ENCODE measurements at places on chromosomes 6 and 20. TPM values are rescaled to one million over a fixed set of nuclear protein-coding genes. Genes with fewer than 3 reads are reported as not detected.

DNA sequence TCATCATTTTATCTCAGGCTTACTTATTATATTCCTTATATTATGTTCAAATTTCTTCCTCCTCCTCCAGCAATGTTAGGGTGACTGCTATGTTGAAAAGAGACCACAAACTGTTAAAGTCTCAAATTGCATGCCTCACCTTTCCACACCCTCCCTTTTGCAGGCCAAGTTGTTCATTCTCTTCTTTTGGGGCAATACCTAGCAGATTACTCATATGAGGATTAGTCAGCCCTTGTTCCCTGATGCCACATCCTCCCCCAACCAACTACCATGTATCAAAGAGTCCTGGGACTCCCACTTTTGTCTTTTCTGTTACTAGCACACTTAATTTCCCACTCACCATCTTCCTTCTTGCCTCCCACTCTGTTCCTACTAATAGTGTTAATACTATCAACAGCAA lies 434.7 kb downstream of the BCKDHB start:
- no peak overlapping the region for H3K4me3 ChIP-seq
- peak overlapping the region; percentile 67 for H3K27ac ChIP-seq
- no peaks in the 10 kb centered on the region for H3K36me3 ChIP-seq
- DNase-seq = peak; percentile 94
- H3K27me3 ChIP-seq = no peaks in the 10 kb centered on the region
- peaks cover 28% of the 10 kb centered on the region for H3K4me1 ChIP-seq

- H3K27ac ChIP-seq = peak overlapping the region; percentile 56
- no peak overlapping the region for H3K4me3 ChIP-seq
- no peak for DNase-seq
- peaks cover 14% of the 10 kb centered on the region for H3K27me3 ChIP-seq
These were observed 33.6 kb upstream of the GMPR start for GRCh38 chr6:16204653-16205376.

The PLCB4 gene
- total RNA-seq = 38.9 TPM

The BPIFB1 gene
- total RNA-seq = not detected

- DNase-seq = no peak
- H3K27me3 ChIP-seq = no peaks in the 10 kb centered on the region
- no peaks in the 10 kb centered on the region for H3K36me3 ChIP-seq
- no peaks in the 10 kb centered on the region for H3K4me1 ChIP-seq
These were observed 192.9 kb downstream of the PLCB4 start for GRCh38 chr20:9261781-9262180.

GRCh38 chr6:40194447-40195170 lies 260.3 kb upstream of the MOCS1 start:
- H3K4me3 ChIP-seq = no peak overlapping the region
- DNase-seq = no peak
- H3K27ac ChIP-seq = no peak overlapping the region
- H3K4me1 ChIP-seq = no peaks in the 10 kb centered on the region
- H3K27me3 ChIP-seq = no peaks in the 10 kb centered on the region
- H3K36me3 ChIP-seq = no peaks in the 10 kb centered on the region

DNA sequence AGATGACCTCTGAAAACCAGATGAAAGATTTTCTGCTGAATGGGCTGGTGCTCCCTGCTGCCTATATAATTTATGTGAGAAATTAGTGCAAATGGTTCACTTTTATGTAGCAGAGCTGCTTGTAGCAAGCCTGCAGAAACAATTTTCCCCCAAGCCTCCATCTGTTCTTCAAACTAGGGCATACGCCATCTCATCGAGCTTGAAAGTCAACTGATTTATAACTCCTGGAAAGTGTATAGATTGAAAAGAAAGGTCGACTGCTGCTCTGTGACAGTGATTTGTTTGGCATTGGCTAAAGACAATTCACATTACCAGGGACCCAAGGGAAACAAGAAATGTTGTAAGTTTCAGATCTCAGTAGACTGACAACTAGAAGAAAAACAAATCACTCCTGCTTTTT lies 93.3 kb downstream of the PACRG start:
- H3K27me3 ChIP-seq = no peaks in the 10 kb centered on the region
- no peaks in the 10 kb centered on the region for H3K4me1 ChIP-seq
- no peak overlapping the region for H3K4me3 ChIP-seq
- no peaks in the 10 kb centered on the region for H3K36me3 ChIP-seq
- no peak for DNase-seq

DNA sequence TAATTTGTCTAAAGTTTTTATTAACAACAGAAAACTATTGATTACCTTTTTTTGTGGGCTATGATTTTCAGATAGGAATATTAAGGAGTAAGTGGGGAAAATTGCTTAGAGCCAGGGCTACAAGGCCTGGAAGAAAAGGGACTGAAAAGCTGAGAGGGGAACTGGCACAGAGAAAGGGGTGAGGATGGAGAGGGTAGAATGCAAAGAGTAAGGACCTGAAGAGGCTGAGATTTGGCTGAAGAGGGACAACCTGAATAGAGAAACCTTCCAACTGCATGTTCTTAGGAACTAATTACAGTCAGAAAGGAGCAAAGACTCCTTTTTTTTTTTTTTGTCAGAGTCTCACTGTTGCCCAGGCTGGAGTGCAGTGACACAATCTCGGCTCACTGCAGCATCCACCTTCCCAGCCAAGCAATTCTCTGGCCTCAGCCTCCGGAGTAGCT lies 16.7 kb downstream of the BTN2A1 start:
- DNase-seq = no peak
- H3K27me3 ChIP-seq = no peaks in the 10 kb centered on the region
- H3K4me3 ChIP-seq = peak overlapping the region; percentile 66
- peaks cover 12% of the 10 kb centered on the region for H3K4me1 ChIP-seq

DNA sequence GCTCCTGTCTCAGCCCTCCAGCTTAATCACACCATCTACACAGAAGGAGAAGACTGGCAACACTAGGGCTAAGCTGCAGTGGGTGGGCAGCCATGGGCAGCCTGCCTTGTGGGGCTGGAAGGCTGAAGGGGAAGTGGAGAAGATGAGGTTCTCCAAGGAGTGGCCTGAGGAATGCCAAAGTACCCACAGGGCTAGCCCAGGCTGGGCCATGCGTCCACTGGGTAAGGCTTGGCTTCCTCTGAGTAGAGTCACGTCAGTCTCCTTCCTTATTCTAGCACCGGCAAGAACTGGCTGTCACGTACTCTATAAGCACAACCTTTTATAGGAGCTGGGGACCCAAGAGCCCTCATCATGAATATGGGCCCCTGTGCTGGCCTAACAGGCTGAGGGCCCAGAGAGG lies 110.6 kb upstream of the SIRPA start:
- H3K4me1 ChIP-seq = no peaks in the 10 kb centered on the region
- H3K27ac ChIP-seq = no peak overlapping the region
- no peak for DNase-seq
- no peak overlapping the region for H3K4me3 ChIP-seq
- peaks cover 38% of the 10 kb centered on the region for H3K27me3 ChIP-seq
- no peaks in the 10 kb centered on the region for H3K36me3 ChIP-seq

The ENPP3 gene
- total RNA-seq = 0.19 TPM

DNA sequence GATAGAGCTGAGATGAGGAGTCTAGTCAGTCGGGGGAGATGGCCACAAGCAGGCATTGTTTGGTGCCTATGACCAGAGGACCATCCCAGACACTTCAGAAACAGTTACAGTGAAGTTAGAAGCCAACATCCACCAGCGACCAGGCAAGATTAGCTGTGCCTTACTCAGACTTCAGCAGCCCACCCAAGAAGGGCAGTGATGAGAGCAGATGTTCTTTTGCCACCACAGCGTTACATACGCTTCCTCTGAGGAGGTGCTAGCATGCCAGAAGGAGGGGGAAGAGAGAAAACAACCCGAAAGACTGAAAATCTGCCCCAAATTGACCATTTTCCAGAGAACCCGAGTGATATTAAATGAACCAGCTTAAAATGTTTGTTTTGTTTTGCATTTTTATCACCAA lies 186.8 kb downstream of the PRL start:
- no peak overlapping the region for H3K4me3 ChIP-seq
- peaks cover 10% of the 10 kb centered on the region for H3K4me1 ChIP-seq
- no peaks in the 10 kb centered on the region for H3K36me3 ChIP-seq
- H3K27me3 ChIP-seq = no peaks in the 10 kb centered on the region

- peaks cover 4% of the 10 kb centered on the region for H3K4me1 ChIP-seq
- DNase-seq = no peak
- H3K27me3 ChIP-seq = no peaks in the 10 kb centered on the region
- no peak overlapping the region for H3K27ac ChIP-seq
- no peaks in the 10 kb centered on the region for H3K36me3 ChIP-seq
- H3K4me3 ChIP-seq = no peak overlapping the region
These were observed 36.9 kb upstream of the NT5E start for GRCh38 chr6:85412911-85413430.

GRCh38 chr6:24905483-24905882 lies 30.3 kb downstream of the RIPOR2 start:
- H3K27me3 ChIP-seq = no peaks in the 10 kb centered on the region
- H3K4me1 ChIP-seq = peaks cover 12% of the 10 kb centered on the region
- DNase-seq = no peak
- no peak overlapping the region for H3K27ac ChIP-seq
- H3K4me3 ChIP-seq = no peak overlapping the region
- no peaks in the 10 kb centered on the region for H3K36me3 ChIP-seq

DNA sequence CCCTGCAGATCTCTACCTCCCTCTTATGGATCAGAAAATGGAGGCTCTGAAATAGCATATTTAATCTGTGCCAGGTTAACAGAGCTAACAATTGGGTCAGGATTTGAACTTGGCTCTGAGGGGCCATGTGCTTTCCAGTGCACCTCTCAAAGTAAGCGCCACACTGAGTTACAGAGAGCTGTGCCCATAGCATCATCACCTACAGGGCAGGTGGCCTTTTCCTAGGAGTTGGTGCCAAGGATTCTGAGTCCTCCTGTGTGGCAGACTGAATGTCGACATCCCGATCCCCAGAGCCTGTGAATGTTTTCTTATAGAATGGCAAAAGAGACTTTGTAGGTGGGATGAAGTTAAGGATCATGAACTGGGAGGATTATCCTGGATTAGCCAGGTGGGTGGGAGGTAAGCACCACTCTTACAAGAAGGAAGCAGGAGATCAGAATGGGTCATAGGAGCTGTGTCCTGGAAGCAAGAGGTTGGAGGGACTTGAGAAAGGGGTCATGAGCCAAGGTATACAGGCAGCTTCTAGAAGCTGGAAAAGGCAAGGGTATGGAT lies 68.0 kb upstream of the TBC1D7 start:
- H3K27ac ChIP-seq = no peak overlapping the region
- H3K4me1 ChIP-seq = peaks cover 10% of the 10 kb centered on the region
- H3K27me3 ChIP-seq = no peaks in the 10 kb centered on the region
- H3K4me3 ChIP-seq = no peak overlapping the region

DNA sequence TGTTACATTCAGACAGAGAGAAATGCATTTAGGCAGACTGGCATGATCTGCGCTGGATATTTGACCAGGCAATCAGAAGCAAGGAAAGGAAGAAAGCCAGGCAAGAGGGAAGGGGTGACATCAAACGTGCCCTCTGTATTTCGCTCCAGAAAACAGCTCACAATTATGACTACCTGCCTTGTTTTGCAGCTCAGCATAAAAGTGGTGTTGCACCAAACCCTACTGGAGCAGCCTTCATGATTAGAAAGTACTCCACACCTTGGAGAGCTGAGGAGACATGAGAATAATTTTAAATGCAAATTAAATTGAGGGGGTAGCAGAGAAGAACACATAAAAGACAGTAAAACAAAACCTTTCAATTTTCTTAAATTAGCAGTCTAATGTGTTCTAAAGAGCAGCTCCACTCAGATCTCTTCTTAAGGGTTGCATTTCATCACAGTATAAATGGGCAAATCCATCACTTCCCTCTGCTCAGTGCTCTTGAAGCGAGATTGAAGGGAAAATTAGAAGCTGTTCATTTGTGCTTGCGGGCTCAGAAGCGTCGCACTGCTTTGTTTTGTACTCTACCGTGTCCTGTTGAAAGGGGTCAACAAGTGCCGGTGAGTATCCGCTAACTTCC lies at the start of gene PHACTR1:
TSS of gene PHACTR1 (plus strand) at position 470 of the 619 bp plus-strand sequence.
- peak within 1 kb of the TSS; percentile 29 for H3K4me3 ChIP-seq
- H3K4me1 ChIP-seq = peaks cover 11% of the 10 kb centered on the region
- no peaks in the 10 kb centered on the region for H3K36me3 ChIP-seq

- peaks cover 21% of the 10 kb centered on the region for H3K4me1 ChIP-seq
- H3K4me3 ChIP-seq = no peak overlapping the region
- H3K27me3 ChIP-seq = no peaks in the 10 kb centered on the region
- DNase-seq = peak; percentile 56
These were observed 50.5 kb upstream of the TRIM26 start for GRCh38 chr6:30263734-30264133.

DNA sequence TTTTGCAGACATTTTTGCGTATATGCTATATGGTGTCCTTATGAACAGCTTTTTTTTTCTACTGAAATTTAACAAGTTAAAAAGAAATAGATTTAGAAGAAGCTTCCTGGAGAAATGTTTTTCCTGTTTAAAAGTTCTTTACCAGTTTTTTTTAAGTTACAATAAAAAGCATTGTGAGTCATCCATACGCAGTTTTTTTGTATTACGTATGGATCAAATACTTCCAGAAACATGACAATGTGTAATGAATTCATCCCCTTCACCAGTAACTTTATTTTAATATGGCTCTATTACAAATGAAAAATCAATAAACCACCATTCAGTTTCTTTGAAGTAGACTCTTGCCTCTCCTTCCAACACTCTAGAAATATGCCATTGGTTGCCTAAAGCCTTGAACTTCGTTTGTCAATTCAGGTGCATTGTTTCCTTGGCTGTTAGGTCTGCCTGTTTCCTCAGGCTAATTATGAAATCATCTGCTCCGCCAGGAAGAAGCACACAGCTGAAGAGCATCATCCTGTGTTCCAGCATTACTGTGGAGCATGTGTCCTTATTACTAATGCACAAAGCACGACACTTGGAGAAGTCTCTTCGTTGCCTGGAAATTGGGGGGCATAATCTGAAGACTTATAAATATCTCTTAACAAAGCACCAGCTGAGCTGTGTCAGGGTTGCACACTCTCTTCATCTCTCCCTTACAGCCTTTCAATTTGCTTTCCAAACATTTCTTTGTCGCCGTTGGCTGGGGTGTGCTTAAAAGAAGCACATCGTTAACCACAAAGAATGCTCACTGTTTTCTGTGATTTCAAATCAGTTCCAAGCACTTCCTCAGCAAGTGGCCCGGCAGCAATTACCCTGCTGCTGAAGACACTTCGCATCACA lies 9.6 kb downstream of the MOXD1 start:
- no peaks in the 10 kb centered on the region for H3K27me3 ChIP-seq
- H3K27ac ChIP-seq = peak overlapping the region; percentile 60
- peak overlapping the region; percentile 34 for H3K4me3 ChIP-seq

- no peaks in the 10 kb centered on the region for H3K36me3 ChIP-seq
- H3K4me3 ChIP-seq = no peak overlapping the region
- no peak for DNase-seq
- H3K4me1 ChIP-seq = no peaks in the 10 kb centered on the region
- H3K27ac ChIP-seq = no peak overlapping the region
These were observed 491.9 kb upstream of the SOX4 start for GRCh38 chr6:21101694-21102093.

The NR2E1 gene
- total RNA-seq = not detected

The PCNA gene
- total RNA-seq = 77.6 TPM
